ENCODE measurements at places on chromosomes 1 and 21. TPM values are rescaled to one million over a fixed set of nuclear protein-coding genes. Genes with fewer than 3 reads are reported as not detected.

GRCh38 chr1:172180501-172181285 lies 239.8 kb upstream of the C1orf105 start:
- DNase-seq: peak; percentile 82

DNA sequence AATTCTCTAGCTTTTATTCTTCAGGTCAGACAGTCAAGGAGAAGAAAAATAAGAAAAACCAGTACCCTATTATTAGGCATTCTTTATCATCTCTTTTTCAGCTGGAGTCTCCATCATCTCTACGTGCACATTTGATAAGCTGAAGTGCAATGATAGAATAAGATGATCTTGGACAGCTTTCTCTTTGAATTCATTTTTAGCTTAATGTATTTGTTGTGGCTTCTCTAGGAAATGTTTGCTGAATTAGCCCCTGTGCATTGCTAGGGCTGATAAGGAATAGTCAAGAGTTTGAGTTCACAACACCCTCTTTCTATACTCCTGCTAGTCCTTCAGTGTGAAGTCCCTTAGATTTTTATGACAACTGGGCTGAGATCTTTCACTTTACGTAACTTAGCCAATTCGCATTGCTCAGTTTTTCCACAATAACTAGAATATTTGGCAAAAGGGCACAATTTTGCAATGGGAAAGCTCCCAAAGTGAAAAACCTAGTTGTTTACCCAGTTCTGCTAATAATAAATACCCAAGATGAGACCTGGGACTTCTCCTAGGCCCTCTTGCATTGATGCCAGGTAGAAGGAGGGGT lies 7.0 kb upstream of the KCNJ15 start:
- no peak for DNase-seq

GRCh38 chr1:8252266-8252951 lies 65.5 kb upstream of the SLC45A1 start:
- DNase-seq: no peak

- DNase-seq: peak; percentile 73
Observed at GRCh38 chr1:32627596-32628162, 22.7 kb downstream of the ZBTB8OS start.

DNA sequence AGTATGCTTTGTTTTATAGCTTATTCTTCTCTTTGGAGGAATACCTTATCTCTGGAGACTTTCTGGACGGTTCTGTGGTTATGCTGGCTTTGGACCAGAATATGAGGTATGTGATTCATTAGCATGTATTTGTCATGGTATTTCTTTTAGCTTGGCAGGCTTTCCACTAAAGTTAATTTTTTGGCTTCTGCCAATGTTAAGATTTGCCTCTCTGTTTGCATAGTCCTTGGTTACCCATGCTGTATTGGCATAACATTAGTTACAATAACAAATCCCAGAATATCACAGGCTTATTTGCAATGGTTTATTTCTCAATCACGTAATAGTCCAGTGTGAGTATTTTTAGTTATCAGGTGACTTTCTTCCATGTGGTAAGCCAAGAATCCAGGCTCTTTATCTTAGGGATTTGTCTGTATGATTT lies 9.7 kb downstream of the ZMPSTE24 start:
- peak; percentile 65 for DNase-seq

GRCh38 chr1:184567009-184567408 lies 180.2 kb downstream of the C1orf21 start:
- DNase-seq: no peak

DNA sequence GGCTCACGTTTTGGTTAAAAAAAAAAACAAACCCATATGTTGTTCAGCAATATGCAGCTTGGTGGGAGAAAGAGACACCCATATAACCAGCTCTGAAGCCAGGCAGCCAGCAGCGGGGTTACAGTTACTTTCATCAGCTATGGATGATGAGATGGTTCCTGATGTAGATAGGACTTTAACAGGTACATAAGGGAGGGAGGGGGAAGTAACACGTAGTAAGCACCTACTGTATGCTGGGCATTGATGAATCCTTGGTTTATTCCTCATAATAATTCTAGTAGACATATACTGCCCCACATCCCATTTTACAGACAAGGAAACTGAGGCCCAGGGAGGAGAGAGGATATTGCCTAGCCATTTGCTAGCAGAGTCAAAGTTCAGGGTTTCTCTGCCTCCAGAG lies 2.0 kb downstream of the SLC1A7 start:
- DNase-seq: no peak

GRCh38 chr1:84861516-84861915 lies 31.5 kb downstream of the LPAR3 start:
- DNase-seq: no peak

GRCh38 chr1:84834419-84835064 lies 58.5 kb downstream of the LPAR3 start:
- peak; percentile 46 for DNase-seq

- no peak for DNase-seq
Observed at GRCh38 chr1:6948416-6948815, 163.2 kb downstream of the CAMTA1 start.

MMEL1 gene
- under 0.01 TPM for total RNA-seq
